ENCODE measurements at places on chromosomes 12 and 14. TPM values are rescaled to one million over a fixed set of nuclear protein-coding genes. Genes with fewer than 3 reads are reported as not detected.

- no peak for DNase-seq
Measured at GRCh38 chr12:98612696-98613334, 19.3 kb downstream of the SLC25A3 start.

- DNase-seq: no peak
Measured at GRCh38 chr14:47526591-47527244, 148.7 kb downstream of the MDGA2 start.

- DNase-seq: no peak
Measured at GRCh38 chr14:90999299-90999698, 61.1 kb downstream of the RPS6KA5 start.

GRCh38 chr14:24436355-24437019 lies 6.1 kb downstream of the SDR39U1 start:
- DNase-seq: no peak

DNA sequence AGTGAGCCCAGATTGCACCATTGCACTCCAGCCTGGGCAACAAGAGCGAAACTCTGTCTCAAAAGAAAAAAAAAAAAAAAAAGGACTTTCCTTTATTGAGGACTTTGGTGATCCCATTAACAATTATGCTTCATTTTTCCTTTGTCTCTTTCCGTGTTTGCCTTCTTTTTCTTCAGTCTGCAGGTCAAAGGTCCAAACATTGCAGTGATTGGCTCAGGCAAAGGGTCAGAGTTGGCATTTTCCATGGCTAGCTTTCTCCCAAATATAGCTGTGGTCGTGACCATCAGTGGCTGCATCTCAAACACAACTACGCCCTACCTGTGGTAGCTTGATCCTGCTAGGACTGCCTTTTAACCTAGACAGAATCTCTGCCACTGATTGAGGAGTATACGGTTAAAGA lies 7.0 kb upstream of the DNAL1 start:
- no peak for DNase-seq

GRCh38 chr12:24697769-24698168 lies 251.1 kb downstream of the BCAT1 start:
- no peak for DNase-seq

The CIDEB gene
- 25.3 TPM for polyA plus RNA-seq

The CELA1 gene
- not detected for polyA plus RNA-seq

The SSPN gene
- 11.2 TPM for polyA plus RNA-seq

The GMPR2 gene
- polyA plus RNA-seq: 119 TPM
